AG04449 (cell line): ENCODE measurements at places on chromosomes 16 and 17.

- DNase-seq, result no peak
These were observed 192.4 kb downstream of the RAB11FIP4 start for GRCh38 chr17:31583772-31584356.

- DNase-seq, result no peak
These were observed at the start of gene KDM6B for GRCh38 chr17:7833795-7834541. Gene KDM6B (plus strand): TSS chr17:7834217. CDS start chr17:7845555, 11,338 bp downstream.

GRCh38 chr17:57455063-57455914 is 199.0 kb downstream of the MSI2 start:
- no peak for DNase-seq

GRCh38 chr17:71455219-71455618 is 665.6 kb upstream of the SOX9 start:
- DNase-seq, result no peak

DNA sequence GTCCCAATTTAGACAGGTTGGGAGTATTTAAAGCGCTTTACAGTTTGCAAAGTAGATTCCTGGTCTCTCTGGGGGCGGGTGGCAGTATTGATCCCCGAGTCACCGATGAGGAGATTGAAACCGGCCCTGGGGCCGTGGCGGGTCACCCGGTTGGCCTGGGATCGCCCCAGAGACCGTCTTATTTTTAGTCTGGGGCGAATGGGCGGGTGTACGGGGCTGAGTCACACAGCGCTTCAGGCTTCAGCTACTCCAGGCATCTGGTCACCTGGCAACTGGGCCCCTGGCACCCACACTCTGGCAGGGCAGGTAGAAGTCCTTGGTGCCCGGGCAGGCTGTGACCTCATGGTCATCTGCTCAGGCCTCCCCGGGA is 669 bp downstream of the MIEF2 start:
- no peak for DNase-seq

- DNase-seq, result no peak
These were observed 6.4 kb downstream of the ITGAL start for GRCh38 chr16:30478766-30479478.

DNA sequence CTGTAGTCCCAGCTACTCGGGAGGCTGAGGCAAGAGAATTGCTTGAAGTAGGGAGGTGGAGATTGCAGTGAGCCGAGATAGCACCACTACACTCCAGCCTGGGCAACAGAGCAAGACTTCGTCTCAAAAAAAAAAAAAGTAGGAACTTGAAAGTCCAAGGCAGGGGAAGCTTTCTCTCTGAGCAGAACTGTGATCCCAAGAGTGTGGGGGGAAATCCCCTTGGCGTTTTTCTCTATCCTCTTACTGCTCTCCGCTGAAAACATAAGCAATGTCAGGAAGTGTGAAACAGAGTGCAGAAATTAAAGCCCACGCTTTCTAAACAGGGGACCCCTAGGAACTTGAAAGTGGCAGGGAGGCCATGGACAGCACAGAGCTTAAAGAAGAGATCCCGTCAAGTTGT is 9.8 kb upstream of the CMTM3 start:
- no peak for DNase-seq
